Fibroblast of skin of left biceps (primary cell): ENCODE measurements at places on chromosomes 2 and 18.
A peak's percentile ranks its signal among the peaks of the same experiment; 100 is the strongest.

DNA sequence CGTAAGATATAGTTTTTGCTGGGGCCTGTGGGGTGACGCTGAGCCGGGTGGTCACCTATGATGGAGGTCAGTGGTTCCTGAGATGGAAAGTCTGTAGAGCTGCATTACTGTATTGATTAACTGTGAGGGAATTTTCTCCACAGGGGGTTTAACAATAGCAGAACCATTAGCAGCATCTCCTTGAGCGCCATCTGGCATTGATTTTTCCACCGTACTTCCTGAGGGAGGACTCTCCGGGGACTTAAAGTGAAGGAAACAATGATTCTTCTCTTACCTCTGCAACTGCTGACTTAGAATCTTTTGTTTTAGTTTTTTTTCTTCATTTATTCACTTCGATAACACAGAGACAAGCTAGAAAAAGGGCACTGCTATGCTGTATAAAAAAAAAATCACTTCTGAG is 22.6 kb upstream of the RNF125 start:
- no peak for DNase-seq

GRCh38 chr2:83162421-83162820 is 1296.7 kb downstream of the SUCLG1 start:
- no peak for DNase-seq

DNA sequence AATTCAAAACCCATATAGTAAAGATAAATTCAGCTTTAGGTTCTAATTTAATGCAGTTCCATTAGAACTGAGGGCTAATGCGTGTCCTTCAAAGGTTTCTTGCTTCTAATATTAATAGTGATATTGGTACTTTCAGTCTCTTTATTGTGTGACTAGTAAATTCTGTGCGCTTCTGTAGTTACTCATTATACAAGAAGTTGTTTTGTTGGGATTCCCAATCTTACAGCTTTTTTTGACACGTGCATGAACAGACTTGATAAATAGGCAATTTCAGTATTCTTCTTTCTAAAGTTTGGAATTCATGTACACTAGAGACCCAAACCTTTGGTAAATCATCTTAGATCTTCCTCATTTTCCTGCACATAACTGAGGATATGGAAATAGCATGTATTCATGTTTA is 71.8 kb downstream of the HAUS1 start:
- no peak for DNase-seq

- no peak for DNase-seq
Observed at GRCh38 chr18:79803611-79804051, 5.9 kb downstream of the KCNG2 start.

DNA sequence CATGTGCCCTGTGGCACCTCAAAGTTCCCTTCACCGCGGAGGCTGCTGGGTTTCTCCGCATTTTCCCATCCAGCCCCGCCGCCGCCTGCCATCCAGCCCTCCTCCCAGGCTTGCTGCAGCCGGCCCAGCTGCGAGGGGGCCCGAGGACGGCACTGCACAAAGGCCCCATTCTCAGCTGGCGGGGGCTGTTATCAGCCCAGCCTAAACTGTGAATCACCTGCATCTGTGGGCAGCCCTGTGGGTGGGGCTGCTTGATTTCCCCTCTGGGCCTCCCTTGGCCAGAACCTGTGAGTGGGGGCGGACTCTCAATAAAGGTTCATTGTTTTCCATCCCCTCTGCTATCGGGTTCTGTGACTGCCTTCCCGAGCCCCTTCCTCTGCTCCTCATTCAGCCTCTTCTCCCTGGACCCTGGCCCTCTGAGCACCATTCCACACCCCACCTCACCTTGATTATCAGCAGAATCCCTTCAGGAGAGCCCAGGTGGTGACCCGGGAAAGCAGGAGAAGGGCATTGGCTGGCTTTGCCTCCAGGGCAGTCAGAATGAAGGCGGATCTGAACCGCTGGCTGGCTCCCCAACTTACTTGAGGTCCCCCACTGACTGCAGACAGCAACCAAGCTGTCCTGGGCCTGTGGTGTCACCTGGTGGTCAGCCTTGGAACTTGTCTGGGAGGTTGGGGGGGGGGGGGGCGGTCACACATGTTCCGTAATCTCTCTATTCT is 204.5 kb downstream of the ZFP36L2 start:
- no peak for DNase-seq

DNA sequence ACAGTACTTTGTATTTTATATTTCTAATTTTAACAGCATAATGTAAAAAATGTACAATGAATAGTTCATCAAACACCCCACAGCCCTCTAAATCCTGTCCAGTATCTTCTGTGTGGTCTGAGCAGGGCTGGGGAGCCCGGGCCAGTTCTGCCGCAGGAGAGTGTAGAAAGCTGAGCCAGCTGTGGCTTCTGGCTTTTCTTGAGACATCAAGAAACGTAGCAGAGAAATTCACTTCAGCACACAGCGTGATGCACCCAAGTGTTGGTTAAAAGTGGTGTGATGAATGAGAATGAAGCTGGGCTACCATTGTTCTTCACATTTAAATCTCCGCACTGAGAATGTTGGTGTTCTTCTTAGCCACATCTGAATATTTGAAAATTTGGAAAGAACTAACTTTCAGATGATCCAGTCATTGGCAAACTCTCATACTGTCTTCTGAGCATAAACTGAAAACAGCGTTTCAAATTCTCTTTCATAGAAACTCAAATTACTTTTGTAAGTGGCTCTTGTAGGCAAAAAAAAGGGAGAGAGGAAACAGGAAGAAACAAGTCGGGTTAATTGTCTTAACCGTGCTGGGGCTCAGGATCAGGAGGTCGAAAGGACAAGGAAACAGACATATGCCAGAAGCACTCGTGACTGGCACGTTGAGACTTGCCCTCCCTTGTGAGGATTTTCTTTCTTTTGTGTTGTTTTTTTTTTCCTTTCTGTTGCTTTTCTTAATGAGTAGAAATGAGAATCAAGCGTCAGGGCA is 23.4 kb upstream of the TMEM87B start:
- DNase-seq, result no peak

DNA sequence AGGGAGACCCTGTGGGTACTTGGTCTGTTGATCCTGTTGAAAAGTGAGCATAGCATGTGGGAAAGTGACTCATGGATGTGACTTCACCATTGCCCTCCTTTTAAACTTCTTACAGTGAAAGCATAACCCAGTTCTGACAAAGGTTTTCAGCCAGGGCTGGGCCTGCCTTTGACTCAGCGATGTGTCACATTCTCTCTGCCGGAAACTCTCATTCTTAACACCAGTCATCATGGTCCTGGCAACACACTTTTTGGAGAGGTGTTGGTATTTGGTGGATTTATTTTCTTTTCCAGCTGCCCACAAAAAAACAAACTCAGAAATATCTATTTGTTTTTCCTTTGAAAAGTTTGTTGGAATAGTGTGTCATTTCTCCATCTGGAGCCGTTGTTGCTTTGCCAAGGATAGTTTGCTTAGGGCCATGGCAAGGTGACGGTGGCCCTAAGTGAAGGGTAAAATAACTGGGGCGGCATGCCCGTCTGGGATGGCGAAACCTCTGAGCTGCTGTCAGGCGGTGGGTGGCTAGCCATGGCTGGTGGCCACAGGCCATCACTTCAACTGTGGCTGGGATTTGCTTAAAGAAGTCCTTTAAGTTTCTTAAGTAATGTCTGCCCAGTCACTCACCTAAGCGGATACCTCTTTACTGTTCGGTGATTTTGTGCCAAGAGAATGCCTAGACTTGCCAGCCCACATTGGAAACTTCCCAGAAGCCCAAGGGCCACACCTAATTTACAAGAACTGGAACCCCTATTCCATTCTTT is 123.3 kb downstream of the LTBP1 start:
- DNase-seq, result peak; percentile 93

DNA sequence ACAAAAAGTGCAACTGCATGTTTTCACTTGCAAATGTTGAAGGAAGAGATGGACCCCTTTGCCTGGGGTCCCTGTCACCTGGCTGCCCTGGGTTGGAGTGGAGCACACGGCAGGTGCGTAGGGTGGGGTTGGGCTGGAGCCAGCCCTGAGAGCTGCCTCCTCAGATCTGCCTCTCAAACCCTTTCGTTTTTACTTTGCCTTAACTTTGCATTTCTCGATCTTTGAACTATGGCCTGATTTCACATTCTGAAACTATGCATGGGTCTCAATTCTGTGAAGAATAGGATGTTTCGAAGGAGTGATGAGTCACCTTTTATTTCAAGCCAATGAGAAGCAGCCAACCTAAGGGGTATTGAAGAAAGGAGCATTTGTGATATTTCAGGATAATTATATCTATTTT is 132.8 kb downstream of the ACOXL start:
- no peak for DNase-seq

- no peak for DNase-seq
Observed at GRCh38 chr2:19592197-19592596, 233.8 kb upstream of the OSR1 start.

DNA sequence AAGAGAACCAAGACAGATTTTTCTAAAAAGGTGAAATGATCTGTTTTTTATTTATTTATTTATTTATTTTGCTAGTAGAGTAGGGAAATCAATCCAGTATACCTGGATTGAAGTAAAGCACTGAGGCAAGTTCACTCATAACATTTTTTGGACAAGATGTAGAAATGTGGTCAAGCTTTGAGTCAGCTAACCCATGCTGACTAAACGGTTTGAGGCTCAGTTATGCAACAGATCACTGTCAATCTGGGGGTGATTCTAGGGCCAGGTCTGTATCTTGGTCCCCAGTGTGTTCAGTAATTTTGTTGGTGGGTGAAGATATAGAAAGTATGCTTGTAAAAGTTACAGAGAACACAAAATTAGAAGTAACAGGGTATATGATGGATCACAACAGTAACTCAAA is 60.2 kb downstream of the RMDN2 start:
- peak; percentile 41 for DNase-seq

GRCh38 chr2:224166654-224167053 is 127.6 kb upstream of the SERPINE2 start:
- DNase-seq, result no peak

- DNase-seq, result no peak
Observed at GRCh38 chr2:18899725-18900124, 310.4 kb upstream of the NT5C1B start.

- DNase-seq, result no peak
Observed at GRCh38 chr2:241461693-241462677, 46.4 kb downstream of the STK25 start.

GRCh38 chr2:98522854-98523253 is 78.2 kb downstream of the INPP4A start:
- DNase-seq, result no peak

DNA sequence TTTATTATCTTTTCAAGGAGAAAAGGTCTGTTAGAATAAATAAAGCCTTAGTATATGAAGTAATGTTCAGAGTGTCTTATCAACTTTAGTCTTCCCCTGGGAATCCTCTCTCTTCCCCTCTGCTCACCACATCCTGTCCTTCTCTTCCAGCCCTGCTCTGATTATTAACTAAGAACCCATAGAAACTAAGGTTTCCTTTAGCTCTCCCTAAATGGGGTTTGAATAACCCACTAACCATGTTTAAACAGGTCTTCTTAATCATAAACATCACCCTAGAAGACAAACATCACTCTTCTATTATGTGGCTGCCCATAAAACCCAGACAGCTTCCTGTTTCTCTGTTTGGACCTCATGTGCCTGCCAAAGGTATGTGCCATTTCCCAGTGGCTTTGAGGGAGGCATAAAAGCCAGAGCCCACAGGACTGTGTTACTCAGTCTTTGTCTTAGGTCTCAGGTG is 50.1 kb downstream of the SLC14A1 start:
- no peak for DNase-seq

- peak; percentile 62 for DNase-seq
Observed at GRCh38 chr2:19801367-19802080, 100.3 kb downstream of the TTC32 start.

- DNase-seq, result no peak
Observed at GRCh38 chr2:177541258-177541991, 148.9 kb downstream of the AGPS start.

DNA sequence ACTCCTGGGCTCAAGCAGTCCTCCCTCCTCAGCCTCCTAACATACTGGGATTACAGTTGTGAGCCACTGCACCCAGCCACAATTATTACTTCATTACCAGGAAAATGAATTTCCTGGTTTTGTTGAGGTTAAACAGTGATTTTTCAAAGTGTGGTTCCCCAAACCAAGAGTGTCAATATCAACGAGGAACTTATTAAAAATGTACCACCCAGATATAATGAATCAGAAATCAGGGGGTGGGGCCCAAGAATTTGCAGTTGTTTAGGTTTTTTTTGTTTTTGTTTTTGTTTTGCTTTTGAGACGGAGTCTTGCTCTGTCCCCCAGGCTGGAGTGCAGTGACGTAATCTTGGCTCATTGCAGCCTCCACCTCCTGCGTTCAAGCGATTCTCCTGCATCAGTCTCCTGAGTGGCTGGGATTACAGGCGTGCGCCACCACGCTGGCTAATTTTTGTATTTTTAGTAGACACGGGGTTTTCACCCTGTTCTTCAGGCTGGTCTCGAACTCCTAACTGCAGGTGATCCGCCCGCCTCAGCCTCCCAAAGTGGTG is 94.1 kb downstream of the WDSUB1 start:
- DNase-seq, result no peak

GRCh38 chr18:35371412-35372195 is 5.5 kb downstream of the ZNF396 start:
- no peak for DNase-seq

GRCh38 chr2:138155304-138155703 is 191.0 kb downstream of the HNMT start:
- no peak for DNase-seq

DNA sequence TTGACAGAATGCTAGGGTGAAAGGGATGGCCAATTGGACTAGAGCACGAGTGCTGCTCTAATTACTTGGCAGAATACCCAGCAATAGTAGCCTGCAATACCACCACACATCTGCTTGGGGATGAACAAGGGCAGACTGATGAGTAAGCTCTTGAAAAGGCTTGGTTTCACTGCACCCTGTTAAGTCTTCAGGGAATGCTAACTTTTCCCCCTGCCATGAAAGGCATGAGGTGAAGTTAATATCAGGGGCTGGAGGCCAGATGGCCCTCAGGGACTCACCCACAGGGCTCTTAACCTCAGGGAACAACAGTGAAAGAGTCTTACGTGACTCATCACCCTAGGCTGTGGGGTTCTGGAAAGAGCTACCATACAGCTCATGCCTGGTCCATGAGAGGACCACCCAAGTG is 51.7 kb upstream of the MYL1 start:
- no peak for DNase-seq

DNA sequence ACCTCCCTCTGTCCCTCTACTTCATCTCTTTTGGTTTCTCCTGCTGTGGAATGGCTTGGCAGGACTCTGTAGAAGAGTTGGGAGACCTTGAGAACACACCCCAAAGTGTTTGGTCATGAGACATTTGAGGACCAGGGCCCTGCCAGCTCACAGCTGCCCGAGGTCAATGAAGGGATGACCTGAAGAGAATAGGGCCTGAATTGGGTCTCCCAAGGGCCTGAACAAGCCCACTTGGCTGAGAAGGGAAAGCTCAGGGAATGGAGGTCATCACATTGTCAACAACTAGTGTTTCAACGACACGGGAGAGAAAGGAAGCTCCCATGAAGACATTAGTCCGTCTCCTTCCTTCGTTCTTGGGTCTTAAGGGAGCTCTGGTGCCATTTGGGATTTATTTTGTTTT is 52.8 kb downstream of the TTC32 start:
- no peak for DNase-seq
